ENCODE measurements at places on chromosomes 5 and 9.

DNA sequence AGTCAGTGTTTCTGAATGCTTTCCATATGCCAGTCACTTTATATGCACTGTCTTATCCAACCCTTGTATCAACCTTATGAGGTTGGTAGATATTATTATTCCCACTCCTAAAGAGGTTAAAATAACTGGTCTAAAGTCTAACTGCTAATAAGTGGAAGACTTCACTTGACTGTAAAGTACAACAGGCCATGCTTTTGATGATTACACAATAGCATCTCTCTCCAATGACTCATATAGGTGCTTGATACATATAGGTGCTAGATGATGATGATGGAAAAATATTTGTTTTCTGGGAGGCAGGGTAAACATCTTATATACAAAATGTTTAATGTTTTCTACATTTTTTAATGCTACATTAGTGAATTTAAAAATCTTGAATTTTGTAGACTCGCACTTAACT, 75.9 kb upstream of the NR3C1 start:
- no peak for DNase-seq

DNA sequence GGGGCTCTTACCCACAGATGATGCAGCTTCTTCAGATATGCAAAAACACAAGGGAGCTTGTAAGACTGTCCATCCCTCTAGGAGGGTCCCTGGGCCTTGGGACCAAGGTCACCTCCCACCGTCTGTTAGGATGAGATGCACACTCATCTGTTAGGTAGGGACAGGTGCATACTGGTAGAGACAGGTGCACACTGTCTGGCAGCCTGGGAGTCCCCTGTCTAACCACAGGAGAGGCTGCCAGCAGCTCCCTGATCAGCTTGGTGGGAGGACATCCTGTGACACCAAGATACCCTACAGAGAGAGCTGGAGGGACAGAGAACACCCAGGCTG, 13.2 kb downstream of the TSPAN17 start:
- no peak for DNase-seq

- no peak for DNase-seq
Observed at GRCh38 chr5:7991125-7991821, 122.3 kb downstream of the MTRR start.

DNA sequence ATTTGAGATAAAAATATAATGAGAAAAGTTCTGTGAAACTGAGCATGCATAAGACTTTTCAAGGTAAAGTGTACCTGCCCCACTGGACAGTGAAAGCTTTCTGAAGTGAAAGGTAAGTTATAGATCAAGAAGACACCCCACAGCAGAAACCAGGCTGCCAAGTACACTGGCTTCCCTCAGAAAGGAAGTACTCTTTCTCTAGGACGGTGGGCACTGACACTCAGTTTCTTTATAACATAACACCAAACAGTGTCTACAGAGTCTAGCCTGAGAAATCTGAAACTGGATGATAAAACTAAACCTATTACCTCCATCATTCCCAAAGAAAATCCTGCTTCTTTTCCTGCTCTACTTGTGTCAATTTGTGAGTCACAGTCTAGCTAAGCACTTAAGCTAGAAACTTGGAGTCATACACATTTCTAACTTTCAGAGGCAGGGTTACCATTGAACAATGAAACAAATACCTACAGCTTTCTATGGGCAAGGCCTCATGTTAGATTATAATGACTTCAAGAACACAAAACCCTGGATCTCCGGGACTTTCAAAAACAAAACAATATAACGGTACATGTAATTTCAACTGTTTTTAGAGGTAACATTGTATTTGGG, 136.7 kb downstream of the CPLANE1 start:
- DNase-seq, result no peak

GRCh38 chr5:73501406-73501805, 3.2 kb downstream of the BTF3 start:
- DNase-seq, result no peak

DNA sequence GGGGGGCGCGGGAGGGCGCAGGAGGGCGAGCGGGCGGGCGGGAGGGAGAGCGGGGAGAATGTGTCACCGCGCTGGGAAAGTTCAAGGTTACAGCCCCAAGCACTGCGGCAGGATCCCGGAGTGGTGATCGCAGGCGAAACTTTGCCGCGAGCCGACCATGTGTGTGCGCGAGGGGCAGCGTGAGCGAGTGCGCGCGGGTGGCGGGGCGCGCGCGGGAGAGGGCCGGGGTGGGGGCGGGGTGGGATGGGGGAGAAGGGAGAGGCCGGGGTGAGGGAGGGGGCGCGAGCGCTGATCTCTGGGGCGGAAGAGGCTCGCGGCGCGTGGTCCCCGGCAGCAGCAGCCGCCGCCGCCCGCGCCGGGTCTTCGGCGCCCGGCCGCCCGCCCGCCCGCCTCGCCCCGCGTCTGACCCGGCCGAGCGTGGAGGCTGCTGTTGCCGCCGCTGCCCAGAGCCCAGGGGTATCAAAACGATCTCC, at the start of gene NFIB:
TSS of gene NFIB (minus strand) at position 191 of the 473 bp plus-strand sequence. CDS start 630 bp downstream, outside the sequence.
- DNase-seq, result peak; percentile 28

DNA sequence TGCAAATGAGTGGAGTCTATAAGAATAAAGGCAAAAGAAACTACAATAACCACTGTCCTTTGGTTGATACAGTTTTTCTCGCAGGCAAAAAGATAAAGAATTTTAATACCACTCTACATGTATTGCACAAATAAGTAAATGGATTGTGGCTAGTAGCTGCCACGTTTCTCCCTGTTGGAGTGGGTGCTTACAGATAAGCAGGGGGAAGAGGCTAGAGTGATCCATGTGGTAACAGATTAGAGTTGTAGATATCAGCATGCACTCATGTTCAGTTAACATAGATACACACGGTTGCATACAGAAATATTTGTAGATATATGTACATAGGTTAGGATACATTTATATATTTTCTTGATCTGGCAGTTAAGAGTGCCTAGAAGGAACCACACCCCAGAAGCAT, 179.5 kb downstream of the ARHGEF28 start:
- no peak for DNase-seq

DNA sequence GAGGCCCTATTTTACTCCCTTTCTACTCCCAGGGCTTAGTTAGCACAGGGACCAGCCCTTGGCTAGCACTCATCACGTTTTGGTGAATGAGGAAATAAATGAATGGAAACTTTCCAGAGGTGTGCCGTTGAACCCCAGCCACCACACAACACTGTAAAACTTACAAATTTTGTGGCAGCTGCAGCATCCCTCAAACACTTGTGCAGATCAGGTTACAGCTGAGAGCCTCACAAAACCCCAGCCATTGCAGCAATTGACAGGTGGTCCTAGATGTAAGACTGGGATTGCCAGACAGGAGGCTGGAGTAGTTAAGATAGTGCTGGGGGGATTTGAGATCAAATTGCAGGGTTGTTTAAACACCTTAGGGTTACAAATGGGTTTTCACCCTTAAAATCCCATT, 482.2 kb upstream of the KIF2A start:
- no peak for DNase-seq

GRCh38 chr5:67581203-67581602, 384.6 kb upstream of the CD180 start:
- peak; percentile 28 for DNase-seq

DNA sequence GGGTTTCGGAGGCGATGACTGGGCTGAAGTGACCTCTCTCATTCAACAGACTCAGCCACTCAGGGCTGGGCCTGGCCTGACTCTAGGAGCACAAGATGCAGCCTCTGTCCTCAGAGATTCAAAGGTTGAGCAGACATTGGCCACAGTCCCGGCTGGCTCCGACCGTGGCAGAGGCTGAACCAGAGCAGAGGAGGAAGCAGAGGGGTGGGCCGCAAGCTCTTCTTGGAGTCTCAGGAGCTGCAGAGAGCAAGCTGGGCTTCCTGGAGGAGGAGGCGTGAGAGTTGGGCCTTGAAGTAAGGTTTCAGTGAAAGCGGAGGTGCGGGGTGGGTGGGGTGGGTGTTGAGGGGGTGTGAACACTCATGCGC, 37.6 kb downstream of the ALG2 start:
- DNase-seq, result no peak

GRCh38 chr5:139734539-139734916, 61.1 kb upstream of the PSD2 start:
- no peak for DNase-seq

GRCh38 chr9:36051317-36051716, 14.6 kb downstream of the RECK start:
- no peak for DNase-seq

GRCh38 chr9:107378006-107378405, 94.9 kb downstream of the RAD23B start:
- DNase-seq, result no peak

DNA sequence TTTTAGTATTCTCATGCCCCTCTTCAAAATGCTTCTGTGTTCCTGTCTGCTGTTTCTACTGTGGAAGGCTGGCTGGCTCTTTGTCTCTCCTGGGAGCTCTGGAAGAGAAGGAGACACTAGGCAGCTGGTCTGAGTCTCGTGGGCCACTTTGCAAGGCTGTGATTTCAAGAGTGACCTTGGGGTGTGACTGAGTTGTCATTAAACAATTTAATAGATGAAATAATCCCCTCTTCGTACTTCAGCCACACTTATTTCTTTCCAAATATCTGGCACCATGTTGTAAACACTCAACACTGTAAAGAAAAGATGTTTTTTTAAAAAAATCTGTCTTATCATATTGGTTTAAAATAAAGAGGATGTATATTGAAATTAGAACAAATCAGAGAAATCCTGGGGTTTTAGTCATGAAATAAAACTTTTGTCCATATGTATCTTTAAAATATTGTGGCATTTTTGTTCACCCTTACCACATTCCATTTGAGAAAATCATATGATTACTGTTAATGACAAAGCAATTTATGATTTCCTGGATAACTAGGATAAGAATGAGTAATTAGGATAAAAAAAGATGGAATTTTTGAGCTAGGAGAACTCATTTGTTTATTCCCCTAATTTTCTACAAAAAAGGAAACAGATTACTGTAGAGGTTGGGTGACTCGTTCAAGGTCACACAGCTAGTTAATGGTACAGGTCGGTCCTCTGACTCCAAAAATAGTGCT, 200.8 kb downstream of the MAT2B start:
- DNase-seq, result peak; percentile 90

GRCh38 chr5:45042283-45042682, 233.5 kb downstream of the MRPS30 start:
- DNase-seq, result no peak

DNA sequence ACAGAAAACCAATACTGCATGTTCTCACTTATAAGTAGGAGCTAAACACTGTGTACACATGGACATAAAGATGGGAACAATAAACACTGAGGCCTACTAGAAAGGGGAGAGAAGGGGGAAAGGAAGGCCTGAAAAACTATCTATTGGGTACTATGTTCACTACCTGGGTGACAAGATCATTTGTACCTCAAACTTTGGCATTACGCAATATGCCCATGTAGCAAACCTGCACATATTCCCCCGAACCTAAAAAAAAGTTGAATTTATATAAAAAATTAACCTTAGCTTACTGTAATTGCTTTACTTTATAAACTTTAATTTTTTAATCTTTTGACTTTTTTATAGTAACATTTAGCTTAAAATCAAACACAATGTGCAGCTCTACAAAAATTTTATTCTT, 237.6 kb upstream of the ATP10B start:
- no peak for DNase-seq

DNA sequence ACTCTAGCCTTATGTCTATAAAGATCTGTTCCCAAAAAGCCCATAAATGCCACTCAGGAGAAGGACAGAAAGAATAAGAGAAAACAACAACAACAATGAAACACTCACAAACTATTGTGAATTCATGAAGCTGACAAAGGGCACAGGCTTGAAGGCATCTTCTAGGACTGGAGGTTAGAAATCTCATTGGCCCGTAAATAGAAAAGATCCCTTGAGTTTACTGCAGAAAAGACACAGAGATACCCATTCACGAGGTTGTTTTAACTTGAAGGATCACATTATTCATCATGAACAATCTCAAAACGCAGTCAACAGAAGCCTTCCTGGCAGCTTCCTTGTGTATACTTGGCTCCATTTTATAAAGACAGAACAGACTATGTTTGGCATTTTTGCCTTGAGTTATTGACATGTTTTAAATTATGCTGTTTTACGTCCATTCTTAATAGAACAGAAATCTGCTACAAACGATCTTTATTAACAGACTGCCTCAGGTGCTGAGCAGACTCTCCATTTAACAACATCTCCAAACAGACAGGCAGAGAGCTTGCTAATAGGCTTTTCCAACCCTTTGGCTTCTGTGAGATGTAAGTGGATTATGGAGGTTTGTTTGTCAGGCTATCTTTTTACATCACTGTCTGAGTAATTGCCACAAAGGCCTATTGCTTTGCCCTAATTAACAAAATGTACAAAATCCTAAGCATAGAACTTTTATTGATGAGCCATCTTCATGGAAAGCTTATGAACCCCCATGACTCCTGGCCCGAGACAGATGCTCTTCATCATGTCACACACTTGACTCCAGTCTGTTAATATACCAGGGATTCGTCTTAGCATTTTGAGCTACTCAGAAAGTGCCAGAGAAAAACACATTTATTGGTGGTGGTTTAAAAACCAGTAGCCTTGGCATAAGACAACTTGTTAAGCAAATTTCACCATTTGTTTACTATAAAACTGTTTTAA, 735.3 kb upstream of the ZNF608 start:
- DNase-seq, result no peak

- DNase-seq, result no peak
Observed at GRCh38 chr5:12488161-12488560, 583.9 kb upstream of the CTNND2 start.

DNA sequence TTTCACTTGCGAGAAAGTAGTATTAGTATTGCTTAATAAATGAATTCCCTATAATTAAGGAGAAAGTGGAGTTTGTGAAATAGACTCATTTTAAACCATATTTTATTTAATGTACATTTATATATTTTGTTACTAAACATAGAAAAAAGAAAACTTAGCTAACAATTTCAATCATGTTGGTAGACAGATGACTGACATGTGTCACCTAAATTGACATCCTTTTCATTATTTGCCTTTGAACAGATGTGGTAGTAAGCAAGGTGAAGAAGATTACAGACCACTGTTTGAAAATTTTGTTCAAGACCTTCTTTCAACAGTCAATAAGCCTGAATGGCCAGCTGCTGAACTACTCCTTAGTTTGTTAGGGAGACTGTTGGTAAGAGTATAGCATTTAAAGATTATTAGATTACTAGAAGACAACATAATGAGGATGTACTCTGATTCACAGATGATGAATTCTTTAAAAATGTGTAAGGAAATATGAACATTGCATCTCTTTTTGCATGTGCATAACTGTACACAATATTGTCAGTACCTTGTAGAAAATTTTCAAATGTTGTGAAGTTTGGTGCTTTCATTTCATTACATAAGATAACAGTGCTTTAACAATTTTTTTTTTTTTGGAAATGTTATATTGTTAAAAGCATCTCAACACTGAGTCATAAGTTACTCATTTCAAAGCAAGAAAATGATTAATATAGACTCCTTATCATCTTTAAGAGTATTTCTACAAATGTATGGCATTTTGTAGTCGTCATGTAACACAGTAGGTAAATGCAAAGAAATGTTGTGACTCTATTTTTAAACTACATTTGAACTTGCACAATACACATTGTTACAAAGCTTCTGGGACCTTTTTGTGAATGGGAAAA, 139.5 kb downstream of the NIPBL start:
- DNase-seq, result peak; percentile 26

- DNase-seq, result no peak
Observed at GRCh38 chr5:6631441-6631840, 1.4 kb downstream of the NSUN2 start.
